Psoas muscle (tissue), 8 donors: ENCODE measurements at places on chromosomes 5 and 9. TPM values are rescaled to one million over a fixed set of nuclear protein-coding genes. Genes with fewer than 3 reads are reported as not detected.

- no peak overlapping the region for H3K27ac ChIP-seq
- no peak for DNase-seq
- no peaks in the 10 kb centered on the region for H3K36me3 ChIP-seq
- H3K4me1 ChIP-seq: peaks cover 4% of the 10 kb centered on the region
- H3K27me3 ChIP-seq: no peaks in the 10 kb centered on the region
Measured at GRCh38 chr5:160159991-160160792, 40.9 kb upstream of the PWWP2A start.

Gene PCDHB11
- 0.86 TPM for total RNA-seq

DNA sequence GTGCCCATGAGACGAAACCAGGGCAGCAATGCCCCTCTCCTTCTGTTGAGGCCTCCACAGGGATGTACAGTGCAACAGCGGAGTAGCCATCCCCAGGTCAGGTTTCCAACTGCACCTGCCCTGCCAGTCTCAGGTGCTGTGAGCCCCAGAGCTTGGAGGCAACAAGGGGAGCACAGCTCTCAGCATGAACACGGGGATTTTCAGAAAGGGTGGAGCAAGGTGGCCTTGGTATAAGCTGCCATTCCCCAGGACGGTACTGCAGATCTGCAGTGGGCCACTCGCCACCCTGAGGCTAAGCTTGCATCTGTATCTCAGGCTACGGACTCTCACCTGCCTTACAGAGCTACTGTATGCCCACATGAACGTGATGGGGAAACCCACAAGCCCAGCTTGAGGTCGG lies 103.6 kb downstream of the GABBR2 start:
- no peak overlapping the region for H3K4me3 ChIP-seq

- H3K36me3 ChIP-seq: no peaks in the 10 kb centered on the region
- no peak overlapping the region for H3K27ac ChIP-seq
- no peaks in the 10 kb centered on the region for H3K27me3 ChIP-seq
- no peak overlapping the region for H3K4me3 ChIP-seq
- DNase-seq: no peak
Measured at GRCh38 chr9:4324513-4324912, 24.6 kb upstream of the GLIS3 start.

GRCh38 chr5:106956886-106957285 lies 713.9 kb downstream of the EFNA5 start:
- H3K27ac ChIP-seq: no peak overlapping the region
- no peak for DNase-seq
- no peaks in the 10 kb centered on the region for H3K27me3 ChIP-seq
- no peak overlapping the region for H3K4me3 ChIP-seq
- no peaks in the 10 kb centered on the region for H3K4me1 ChIP-seq
- H3K36me3 ChIP-seq: no peaks in the 10 kb centered on the region

DNA sequence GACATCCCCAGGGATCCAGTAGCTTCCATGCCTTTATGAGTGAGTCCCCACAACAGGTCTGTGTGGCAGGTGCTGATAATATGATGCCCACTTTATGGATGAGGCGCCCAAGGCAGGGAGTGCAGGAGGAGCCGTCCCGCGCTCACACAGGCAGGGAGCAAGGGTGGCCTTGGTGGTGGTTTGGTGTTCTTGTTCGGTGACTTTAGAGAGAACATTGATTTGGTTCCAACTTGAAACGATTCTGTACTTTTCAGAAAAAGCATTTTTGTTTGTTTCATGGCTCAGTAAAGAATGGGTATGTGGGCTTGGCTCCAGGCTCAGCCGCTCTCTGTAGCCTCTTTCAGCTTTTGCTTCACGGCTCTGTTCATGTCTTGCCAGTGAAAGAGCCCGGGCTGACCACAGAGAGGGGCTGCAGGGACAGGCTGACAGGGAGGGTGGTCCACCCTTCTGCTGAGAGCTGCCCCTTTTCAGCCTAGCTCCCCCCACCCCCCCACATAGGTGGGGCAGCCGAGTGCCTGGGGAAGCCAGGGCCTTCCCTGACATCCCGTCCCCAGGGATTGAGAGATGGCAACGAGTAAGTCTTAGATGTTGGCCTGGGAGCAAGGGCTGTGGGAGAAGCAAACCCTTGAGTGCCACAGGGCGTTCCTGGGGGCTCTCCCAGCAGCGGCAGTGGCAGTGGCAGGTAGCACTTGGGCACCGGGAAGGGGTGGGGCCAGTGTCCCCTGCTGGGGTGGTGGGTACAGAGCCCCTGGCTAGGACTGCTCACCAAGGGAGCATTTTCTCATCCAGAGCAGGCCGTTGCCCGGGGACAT lies 28.0 kb downstream of the NCS1 start:
- DNase-seq: no peak
- no peaks in the 10 kb centered on the region for H3K27me3 ChIP-seq

Gene FABP6
- total RNA-seq: 0.64 TPM

Gene ORM2
- not detected for total RNA-seq

DNA sequence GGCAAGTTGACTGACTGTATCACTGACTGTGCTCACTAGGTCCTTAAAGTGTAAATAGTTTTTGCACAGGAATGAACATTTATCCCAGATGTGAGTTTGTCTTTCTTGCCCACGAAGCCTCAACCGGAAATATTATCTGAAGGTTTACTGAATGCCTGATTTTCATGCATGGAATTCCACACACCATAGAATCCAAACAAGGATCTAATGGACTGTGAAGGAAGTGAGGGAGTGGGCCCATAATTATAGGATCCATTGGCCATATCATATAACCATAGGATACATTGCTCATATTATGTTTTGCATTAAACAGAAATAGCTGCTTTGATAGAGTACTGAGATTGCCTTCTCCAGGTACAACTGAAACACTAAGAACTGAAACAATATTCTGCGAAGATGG lies 1057.2 kb upstream of the EDIL3 start:
- H3K4me3 ChIP-seq: no peak overlapping the region
- no peaks in the 10 kb centered on the region for H3K36me3 ChIP-seq
- H3K27me3 ChIP-seq: no peaks in the 10 kb centered on the region
- no peak for DNase-seq
- no peak overlapping the region for H3K27ac ChIP-seq
